ENCODE measurements at places on chromosomes 5 and 9. TPM values are rescaled to one million over a fixed set of nuclear protein-coding genes. Genes with fewer than 3 reads are reported as not detected.

DNA sequence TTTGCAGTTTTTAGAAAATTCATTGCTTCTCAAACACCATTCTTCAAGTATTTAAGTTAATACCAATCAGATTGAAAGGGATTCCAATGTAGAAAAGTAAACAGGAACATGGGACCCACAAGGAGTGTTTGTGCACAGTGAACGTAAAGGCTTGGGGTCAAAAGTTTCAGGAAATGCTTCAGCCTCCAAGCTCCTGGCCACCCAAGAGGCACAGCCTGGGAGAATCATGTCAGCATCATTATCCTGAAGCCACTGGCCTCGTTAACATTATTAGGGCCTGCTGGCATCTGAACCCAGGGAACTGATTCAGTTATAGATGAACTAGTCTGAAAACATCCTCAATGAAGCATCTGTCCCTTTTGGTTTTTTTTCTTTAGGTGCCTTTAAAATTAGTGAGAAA, 122.9 kb downstream of the NXNL2 start:
- DNase-seq = no peak

GRCh38 chr9:112765281-112765680, 14.7 kb downstream of the SNX30 start:
- DNase-seq = no peak

GRCh38 chr5:177611446-177612214, 11.7 kb downstream of the B4GALT7 start:
- no peak for DNase-seq

DNA sequence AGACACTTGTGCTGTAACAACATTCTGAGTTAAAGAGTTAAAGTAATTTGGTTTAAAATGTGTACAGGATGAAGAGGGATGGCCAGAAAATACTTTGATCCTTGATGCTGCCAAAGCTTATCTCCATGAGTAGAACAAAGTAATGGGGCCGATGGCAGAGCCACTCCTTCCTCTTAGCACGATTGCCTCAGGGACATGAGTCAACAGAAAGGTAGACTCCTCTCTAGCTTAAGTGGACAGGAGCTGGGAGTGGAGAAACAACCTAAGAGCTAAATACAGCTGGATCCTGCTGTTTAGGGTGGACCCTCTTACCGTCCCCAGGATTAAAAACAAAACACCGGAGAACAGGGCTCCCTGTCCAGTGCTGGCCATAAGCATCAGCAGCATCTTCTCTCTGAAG, 267.3 kb downstream of the IRX1 start:
- no peak for DNase-seq

- no peak for DNase-seq
These were observed 142.5 kb upstream of the DMRT1 start for GRCh38 chr9:698954-699353.

DNA sequence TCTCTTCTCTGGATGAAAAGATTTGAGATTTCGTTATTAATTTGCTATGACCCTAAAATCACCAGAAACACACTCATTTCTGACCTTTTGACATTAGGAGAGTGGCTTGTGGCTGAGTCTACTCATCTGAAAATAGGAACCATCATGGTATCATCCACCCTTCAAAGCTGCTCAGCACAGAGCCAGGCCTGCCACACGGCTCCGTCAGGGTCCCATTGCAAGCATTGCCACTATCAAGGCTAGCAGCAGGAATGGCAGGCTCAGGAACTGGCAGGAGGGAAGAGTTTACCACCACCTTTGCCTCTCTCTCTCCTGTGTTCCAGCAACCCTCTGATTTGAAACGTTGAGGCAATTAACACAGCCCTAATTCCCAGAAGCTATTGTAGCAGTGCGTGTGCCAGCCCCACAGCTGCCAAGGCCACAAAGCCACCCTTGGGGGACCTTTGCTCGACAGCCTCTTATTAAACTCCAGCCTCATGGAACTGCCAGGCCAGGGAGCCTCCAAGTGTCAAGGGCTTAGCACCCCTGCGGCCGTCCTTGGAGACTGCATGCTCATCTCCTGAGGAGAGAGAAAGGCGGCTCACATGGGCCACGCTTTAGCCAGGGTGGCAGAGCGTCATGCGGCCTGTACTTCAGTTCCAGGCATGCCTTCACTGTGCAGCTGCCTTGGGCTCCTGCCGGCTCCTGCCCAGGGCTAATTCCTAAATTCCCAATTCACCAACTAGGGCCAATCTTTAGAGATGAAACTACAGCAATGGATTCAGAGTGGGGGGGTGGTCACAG, 145.9 kb downstream of the ROR2 start:
- DNase-seq = no peak

DNA sequence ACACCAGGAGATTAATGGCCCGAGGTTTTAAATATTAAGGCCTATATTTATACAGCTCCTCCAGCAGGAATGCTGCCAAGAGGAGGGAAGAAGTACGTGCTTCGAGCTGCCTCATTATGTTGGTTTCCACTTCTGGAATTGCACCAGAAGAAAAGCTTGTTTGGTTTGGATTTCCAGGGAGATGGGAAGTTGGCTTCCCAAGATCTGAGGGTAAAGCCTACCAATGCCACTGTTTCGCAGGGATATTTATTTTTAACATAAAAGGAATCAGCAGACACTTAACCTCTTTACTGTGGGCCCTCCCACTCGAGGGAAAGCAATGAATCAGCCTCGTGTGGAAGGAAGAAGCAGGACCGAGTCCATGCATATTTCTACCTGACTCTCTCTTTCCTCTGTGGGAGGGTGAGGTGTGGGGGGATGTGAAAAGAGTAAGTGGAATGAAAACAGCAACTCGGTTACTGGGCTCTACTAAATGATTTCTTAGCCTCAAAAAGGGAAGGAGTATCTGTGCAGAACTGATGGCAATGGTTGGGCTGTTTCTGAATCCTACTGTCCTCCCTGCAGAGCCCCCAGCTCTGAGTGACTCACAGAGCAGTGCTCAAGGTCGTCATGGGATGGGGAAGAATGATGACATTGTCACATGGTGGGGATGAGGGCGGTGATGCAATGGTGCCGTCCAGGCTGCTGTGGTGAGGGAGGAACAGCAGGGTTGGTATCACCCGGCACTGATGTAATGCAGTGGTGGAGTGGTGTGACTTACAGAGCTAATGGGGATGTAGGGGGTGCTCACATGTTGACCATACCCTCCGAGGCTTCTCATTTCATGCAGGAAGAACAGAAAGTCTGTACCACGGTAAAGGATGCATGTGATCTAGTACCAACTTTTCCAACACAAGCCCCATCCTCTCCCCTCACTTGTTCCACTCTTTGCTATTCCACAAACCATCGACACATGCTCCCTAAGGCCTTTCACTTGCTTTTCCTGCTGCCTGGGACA, 215.0 kb upstream of the PANK3 start:
- DNase-seq = peak; percentile 39

SPATA31A3 gene
- not detected for total RNA-seq

GRCh38 chr9:79617395-79617794, 45.6 kb downstream of the TLE4 start:
- DNase-seq = peak; percentile 56

- DNase-seq = no peak
These were observed 83.0 kb downstream of the ISL1 start for GRCh38 chr5:51466214-51466613.

- no peak for DNase-seq
These were observed 59.1 kb upstream of the CAMK4 start for GRCh38 chr5:111165058-111165457.

GRCh38 chr9:80437825-80438224, 866.1 kb downstream of the TLE4 start:
- DNase-seq = no peak

DNA sequence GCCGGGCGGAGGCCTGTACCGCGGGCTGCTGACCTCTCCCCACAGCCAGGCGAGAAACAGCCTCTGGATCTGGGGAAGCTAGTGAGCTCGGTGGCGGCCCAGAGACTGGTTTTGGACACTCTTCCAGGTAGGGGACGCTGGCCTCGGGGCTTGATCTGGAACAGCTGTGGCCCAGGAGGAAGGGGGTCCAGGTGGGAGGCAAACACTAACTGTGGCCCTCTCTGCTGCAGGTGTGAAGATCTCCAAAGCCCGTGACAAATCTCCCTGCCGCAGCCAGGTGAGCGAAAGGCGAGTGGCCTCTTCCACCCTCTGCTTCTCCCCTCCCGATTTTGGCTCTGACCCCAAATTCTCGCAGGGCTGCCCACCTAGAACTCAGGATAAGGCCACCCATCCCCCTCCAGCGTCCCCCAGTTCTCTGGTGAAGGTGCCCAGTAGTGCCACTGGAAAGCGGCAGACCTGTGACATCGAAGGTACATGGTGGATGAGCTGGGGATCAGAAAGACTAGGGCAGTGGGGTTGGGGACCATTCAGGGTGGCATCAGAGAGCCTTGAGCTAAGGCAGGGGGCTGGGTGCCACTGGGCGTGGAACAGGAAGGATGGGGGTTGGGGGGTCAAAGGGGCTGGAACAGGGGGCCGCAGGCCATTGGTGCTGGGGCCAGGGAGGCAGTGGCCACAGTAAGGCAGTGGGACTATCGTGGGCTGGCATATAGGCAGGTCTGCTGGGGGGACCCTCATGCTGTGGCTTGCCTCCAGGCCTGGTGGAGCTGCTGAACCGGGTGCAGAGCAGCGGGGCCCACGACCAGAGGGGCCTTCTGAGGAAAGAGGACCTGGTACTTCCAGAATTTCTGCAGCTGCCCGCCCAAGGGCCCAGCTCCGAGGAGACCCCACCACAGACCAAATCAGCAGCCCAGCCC, 12.9 kb upstream of the SLC34A1 start:
- no peak for DNase-seq

CARD6 gene
- 5.2 TPM for total RNA-seq

GRCh38 chr5:108113950-108114349, 267.9 kb downstream of the FBXL17 start:
- DNase-seq = no peak

PCDHA1 gene
- total RNA-seq = not detected

MYO10 gene
- 15.1 TPM for total RNA-seq

WWC1 gene
- 1.7 TPM for total RNA-seq
